ENCODE measurements at places on chromosomes 3 and 15.

GRCh38 chr15:71530116-71530515 is 280.2 kb upstream of the NR2E3 start:
- no peak for DNase-seq

GRCh38 chr15:85702321-85703101 is 92.2 kb downstream of the KLHL25 start:
- no peak for DNase-seq

DNA sequence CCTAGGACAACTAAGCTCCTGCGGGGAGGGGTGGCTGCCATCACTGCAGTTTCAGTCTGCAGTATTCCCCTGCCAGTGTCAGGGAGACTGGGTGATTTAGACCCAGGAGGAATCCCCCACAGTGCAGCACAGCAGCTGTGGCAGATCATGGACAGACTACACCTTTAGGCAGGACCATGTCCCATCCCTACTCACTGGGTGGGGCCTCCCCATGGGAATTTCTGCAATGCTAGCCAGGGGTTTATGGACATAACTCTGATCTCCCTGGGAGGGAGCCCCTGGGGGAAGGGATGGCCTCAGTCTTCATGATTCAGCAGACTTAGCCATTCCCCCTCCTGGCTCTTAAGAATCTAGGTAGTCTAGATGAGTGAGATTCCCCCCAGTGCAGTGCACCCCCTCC is 130.1 kb upstream of the STAC start:
- DNase-seq, result no peak

- DNase-seq, result no peak
Measured at GRCh38 chr3:68056556-68056955, 402.1 kb upstream of the SUCLG2 start.

DNA sequence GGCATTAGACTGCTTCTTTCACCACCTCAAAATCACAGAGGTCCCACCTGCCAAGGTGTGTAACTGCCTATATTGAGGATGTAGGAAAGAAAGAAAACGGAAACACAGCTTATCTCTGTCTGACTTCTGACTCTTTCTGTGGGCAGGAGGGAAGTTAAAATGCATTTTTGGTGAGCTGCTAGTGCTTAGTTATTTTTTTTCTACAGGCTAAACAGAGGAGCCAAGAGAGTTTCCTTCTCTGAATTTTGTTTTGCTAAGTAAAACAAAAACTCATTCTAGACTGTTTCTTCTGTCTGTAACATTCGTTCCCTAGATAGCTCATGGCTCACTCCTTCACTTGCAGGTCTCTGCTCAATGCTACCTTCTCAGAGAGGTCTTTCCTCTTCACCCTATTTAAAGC is 18.8 kb upstream of the AMOTL2 start:
- no peak for DNase-seq

DNA sequence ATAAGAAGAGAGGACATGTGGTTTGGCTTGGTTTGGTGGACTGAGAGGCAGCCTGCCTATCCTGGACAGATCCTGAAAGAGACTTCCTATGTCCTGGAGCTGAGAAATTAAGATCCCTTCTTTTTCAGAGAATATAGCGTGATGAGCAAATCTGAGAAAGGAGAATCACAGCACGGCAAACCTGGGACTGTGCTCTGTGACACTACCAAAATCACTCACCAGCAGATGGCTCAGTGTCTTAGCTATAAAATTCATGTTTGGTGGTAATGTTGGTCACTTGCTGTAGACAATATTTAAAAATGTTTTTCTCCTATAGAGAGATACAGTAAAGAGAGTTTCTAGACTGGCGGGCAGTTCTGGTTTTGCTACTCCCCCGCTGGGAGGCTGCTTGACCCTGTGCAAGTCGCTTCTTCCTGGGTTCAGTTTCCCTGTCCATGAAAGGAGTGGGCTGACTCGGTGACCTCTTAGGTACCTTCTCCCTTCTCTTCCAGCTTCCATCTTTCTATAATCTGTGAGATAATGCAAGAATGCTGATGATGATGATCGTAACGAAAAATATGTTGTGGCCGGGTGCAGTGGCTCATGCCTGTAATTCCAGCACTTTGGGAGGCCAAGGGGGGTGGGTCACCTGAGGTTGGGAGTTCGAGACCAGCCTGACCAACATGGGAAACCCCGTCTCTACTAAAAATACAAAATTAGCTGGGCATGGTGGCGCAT is 7.6 kb upstream of the HES1 start:
- no peak for DNase-seq
